Sigmoid colon (tissue), 7 donors: ENCODE measurements at places on chromosomes 4 and X.

- H3K4me1 ChIP-seq = no peaks in the 10 kb centered on the region
- H3K36me3 ChIP-seq = no peaks in the 10 kb centered on the region
- no peaks in the 10 kb centered on the region for H3K27me3 ChIP-seq
- no peak overlapping the region for H3K4me3 ChIP-seq
These were observed 404.6 kb upstream of the PITX2 start for GRCh38 chr4:111027526-111027925.

DNA sequence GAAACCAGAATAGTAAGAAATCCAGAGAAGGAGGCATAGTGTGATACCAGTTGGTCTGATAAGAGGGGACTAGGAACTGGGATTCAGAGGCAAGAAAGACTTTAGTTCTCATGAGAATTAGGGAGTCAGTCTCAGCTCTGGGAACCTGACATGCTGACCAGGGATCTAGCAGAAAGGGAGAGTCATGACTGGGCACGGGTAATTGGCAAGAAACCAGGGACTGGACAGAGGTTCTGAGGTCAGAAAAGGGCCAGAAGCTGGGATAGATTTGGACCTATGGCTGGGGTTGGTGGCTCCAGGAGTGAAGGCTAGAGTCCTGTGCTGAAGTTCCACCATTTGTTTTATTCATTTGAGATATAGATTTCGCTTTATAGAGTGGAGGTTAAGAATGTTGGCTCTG lies 110.2 kb upstream of the C1GALT1C1 start:
- no peaks in the 10 kb centered on the region for H3K4me1 ChIP-seq
- DNase-seq = no peak
- no peak overlapping the region for H3K27ac ChIP-seq
- H3K36me3 ChIP-seq = no peaks in the 10 kb centered on the region
- H3K27me3 ChIP-seq = no peaks in the 10 kb centered on the region

- H3K36me3 ChIP-seq = no peaks in the 10 kb centered on the region
- no peaks in the 10 kb centered on the region for H3K27me3 ChIP-seq
- H3K27ac ChIP-seq = no peak overlapping the region
- peaks cover 8% of the 10 kb centered on the region for H3K4me1 ChIP-seq
- DNase-seq = peak; percentile 74
These were observed 3.5 kb downstream of the AP1AR start for GRCh38 chr4:112234952-112235609.

DNA sequence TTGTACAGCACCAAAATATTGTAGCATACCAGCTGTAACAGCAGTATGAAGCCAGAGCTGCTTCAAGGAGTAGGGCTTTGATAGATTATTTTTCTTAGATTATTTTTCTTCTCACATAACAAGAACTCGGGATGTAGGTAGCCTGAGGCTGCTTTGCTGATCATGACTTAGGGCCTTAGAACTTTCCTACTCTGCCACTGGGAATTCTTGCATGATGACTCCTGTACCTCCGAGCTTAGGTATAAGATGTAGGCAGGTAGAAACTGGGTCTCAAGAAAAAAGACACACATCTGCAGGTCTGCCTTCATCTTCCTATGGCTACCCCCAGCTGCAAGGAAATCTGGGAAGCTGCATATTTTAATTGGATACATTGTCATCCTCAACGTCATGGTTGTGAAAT lies 115.9 kb upstream of the PNPLA4 start:
- H3K27me3 ChIP-seq = no peaks in the 10 kb centered on the region
- no peaks in the 10 kb centered on the region for H3K36me3 ChIP-seq
- no peaks in the 10 kb centered on the region for H3K4me1 ChIP-seq
- H3K4me3 ChIP-seq = no peak overlapping the region
- H3K27ac ChIP-seq = no peak overlapping the region
- DNase-seq = no peak

- H3K27ac ChIP-seq = no peak overlapping the region
- peaks cover 13% of the 10 kb centered on the region for H3K4me1 ChIP-seq
- no peaks in the 10 kb centered on the region for H3K36me3 ChIP-seq
- no peak overlapping the region for H3K4me3 ChIP-seq
These were observed 18.5 kb upstream of the ASB5 start for GRCh38 chr4:176287546-176287945.

- H3K36me3 ChIP-seq = no peaks in the 10 kb centered on the region
- H3K27me3 ChIP-seq = no peaks in the 10 kb centered on the region
- no peak overlapping the region for H3K27ac ChIP-seq
- no peak overlapping the region for H3K4me3 ChIP-seq
- no peak for DNase-seq
- H3K4me1 ChIP-seq = no peaks in the 10 kb centered on the region
These were observed 27.6 kb upstream of the C4orf54 start for GRCh38 chr4:99685234-99685633.
